Stimulated activated CD8-positive, alpha-beta memory T cell treated with anti-CD3 and anti-CD28 coated beads, Interleukin-4, amount 100 ng/mL, for 24 hours (primary cell): ENCODE measurements at places on chromosomes 4 and X.

DNA sequence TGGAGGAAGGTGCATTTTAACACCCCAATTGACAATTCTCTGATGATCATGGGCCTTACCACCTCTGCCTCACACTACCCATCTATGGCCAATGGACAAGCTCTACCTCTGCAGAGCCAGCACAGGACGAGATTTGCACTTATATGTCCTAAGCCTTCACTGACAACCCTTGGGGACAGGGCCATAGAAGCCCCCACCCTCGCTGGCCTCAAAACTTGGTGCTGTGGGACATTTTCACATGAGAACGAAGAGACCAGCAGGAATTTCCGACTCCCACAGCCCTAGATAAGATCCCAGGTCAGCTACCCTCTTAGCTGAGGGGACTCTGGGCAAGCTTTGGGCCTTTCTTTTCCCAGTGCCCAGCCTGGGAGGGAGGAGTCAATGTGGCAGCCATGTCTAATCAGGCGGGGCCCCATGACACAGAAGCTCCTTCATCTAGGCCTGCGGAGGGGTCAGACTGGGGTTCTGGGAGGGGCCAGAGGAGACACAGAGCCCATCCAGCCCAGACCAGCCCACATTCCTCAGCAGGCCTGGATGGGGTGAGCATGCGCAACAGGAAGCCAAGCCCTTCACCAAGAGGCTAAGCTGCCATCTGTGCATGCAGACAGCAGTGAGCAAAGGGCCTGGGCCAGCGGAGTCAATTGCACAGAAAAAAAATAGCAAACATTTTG is 12.1 kb downstream of the PJA1 start:
- no peak for DNase-seq

DNA sequence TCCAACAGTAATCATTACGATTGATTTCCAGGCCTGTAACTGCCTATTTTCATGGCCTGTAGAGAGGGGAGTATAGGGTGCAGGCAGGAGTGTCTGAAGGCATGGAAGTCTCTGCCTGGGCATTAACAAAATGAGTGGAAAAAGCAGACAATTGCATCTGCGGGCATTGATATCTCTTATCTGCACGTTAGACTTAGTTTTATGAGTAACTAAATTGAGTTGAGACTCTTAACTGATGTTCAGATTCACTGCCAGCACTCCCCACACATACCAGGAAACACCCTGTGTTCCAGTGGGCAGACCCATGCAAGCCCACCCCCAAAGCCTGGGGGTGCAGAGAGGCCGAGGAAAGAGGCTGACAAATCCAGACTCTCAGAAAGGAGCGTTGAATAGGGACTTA is 33.3 kb downstream of the F11 start:
- no peak for DNase-seq

DNA sequence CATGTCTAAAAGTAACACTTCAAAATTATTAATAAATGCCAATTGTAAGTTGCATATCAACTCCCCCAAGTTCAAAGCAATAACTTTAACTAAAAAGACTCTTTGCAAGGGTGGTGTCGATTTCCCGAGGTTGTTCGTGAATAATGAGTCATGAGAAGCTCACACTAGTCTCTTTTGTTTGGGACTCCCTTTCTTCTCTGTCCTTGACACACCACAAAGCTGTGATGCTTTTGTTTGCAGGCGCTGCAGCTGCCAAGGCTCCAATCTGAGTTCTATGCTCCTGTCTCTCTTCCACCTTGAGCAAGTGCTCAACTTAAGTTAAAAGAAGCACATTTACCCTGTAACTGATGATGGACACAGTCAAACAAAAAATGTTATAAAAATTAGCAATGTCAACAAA is 65.9 kb downstream of the FAT1 start:
- no peak for DNase-seq

DNA sequence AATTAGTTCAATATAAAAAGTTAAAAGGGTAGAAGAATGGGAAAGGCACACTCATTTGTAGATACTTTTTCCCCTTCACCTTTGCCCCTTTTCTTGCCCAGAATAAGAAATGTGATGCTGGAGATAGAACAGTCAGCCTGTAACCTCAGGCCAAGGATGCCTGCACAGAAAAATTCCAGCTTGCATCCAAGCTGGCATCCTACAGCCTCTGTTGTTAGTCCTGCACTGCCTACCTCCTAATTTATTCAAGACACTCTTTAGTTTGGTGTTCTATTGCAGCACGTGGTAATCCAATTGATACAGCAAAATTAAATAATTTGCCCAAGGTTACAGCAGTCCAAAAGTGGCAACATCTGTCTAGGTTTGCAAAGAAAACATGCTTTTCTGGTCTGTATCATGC is 9.7 kb upstream of the USO1 start:
- no peak for DNase-seq

DNA sequence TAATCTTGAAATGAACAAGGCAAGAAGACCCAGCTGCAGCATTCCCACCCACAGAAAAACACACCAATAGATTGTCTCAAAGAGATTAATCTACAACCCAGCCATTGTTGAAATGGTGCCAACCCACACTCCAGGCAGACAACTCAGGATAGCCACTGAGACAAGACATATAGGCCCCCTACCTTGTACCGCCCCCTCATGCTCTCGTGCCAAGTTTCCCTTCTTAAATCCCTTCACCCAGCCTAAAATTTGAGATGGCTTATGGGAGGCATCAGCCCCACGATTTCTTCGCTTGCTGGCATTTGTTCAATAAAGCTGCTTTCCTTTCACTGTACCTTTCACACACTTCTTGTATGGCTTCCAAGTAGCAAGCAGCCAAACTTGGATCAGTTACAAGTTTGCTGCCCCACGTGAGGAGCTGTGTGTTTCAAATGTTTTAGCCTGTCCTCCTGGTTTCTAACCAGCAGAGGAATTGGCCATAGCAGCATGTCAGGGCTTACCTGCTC is 1754.1 kb downstream of the C4orf33 start:
- no peak for DNase-seq

DNA sequence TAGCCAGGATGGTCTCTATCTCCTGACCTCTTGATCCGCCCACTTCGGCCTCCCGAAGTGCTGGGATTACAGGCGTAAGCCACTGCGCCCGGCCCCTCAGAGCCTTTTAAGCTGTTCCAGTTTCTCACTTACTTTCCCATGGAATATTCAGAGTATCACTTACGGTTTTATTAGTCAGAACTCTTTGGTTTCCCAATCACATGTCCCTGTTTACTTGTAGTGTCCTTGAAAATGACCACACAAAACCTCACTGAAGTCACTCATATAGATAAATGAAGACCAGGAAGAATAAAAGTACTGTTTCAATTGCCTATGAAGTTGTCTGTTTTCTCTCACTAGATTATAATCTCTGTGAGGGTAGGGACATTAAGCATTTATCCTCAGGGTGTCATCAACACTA is 217.2 kb upstream of the HCCS start:
- no peak for DNase-seq

DNA sequence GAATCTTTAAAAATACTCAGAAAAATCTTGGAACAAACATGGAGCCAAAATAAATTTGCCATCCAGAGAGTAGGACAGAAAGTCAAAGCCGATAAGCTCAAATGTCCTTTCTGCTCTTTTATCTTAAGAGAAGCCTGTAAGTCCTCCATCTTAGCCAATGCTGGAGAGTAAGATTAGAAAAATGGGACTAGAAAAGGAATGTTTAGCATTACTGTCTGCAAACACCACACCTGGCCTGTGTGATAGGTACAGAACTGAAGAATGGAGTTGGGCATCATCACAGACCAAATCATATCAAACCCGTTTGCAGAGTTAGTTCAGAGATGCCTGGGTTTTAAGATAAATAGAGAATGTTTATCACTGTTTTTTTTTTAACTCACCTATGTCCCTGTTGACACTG is 10.5 kb upstream of the SLC39A8 start:
- DNase-seq: no peak

- no peak for DNase-seq
These were observed 75.9 kb upstream of the LSM6 start for GRCh38 chr4:146099585-146099984.

GRCh38 chr4:20266215-20267082 is 14.7 kb downstream of the SLIT2 start:
- no peak for DNase-seq

DNA sequence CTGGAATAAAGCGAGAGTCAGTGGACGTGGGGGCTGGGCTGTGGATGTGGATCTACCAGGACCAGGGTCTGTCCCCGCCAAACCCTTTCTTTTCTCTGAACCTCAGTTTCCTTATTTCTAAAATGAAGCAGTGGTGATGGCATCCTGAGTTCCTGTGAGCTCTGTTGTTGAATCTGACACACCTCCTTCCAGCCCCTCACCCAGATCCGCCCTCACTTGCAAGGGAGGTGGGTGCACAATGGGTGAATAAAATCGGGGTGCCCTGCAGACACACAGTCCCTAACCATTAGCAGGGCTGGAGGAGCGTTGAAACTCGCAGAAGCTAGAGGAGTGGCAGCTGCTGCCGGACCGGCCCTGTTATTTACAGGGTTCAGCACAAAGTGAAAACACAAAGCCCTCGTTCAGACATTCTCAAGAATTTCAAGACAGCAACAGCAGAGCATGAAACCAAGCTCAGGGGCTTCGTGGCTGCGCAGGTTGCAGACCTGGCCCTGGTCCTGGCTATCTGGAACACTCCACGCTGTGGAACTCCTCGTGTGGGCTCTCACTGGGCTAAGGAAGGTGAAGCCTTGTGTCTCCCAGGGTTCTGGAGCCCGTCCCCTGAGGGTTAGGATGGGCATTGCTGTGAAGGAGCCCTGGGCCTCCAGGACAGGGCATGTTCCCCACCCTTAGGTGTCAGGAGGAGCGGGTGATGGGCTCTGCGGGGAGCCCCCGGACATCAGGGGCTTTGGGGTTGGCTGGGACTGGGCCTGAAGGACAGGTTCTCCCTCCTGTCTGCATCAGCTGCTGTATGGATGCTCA is 42.9 kb downstream of the PSAPL1 start:
- no peak for DNase-seq

- no peak for DNase-seq
These were observed 639.8 kb upstream of the DIPK2B start for GRCh38 chrX:45840411-45840950.

DNA sequence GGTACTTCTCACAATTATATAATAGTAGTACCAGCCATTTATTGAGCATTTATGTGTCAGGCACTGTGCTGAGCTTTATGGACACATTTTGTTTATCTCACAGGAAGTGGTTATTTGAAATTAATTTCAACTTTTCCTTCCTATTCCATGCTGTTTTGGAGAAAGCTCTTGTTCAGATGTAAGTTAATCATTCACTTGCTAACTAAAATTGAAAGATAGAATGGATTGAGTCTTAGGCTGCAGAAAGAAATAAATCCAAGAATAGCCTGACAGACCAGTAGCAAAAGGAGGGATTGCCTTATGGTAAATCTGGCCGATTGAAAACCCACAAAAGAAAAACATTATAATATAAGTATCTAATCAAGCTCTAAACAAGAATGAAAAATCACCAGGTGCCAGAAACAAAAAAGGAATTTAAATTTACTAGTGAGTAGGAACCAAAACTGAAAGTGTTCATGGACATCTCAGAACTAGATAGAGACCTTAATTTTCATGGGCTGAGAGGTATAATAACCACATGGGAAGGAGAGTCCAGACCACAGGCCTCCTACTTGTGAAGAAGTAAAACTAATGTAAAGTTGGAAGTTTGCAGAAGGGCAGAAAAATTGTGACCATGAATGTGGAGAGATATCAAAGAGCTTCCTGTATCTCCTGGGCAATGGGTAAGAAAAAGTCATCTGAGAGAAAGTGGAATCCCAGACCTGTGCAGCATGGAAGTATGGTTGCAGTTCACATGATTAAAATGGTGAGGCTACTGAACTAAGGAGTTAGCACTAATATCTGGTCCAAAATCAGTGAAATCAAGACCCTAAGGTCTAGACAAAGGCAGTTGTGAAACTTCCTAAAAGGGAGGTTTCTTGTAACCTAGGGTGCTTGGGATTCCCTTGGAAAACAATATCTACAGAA is 38.0 kb downstream of the RADX start:
- DNase-seq: no peak

DNA sequence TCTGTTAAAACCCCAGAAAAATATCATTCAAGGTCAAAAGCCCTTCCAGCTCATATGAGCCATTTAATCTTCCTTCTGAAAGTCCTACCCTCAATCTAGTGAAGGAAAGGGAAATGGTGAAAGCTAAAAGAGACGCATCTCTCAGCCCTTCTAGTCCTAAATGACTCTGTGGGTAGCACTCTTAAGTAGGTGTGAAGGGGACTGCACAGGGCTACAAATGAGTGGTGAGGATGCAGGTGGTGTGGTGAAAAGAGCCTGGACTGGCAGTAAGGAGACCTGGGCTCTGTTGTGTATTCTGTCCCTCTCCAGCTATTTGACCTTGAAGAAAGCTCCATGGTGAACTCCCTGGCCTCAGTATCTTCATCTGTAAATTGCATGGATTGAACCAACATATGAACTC is 671.8 kb upstream of the DIPK2B start:
- no peak for DNase-seq

DNA sequence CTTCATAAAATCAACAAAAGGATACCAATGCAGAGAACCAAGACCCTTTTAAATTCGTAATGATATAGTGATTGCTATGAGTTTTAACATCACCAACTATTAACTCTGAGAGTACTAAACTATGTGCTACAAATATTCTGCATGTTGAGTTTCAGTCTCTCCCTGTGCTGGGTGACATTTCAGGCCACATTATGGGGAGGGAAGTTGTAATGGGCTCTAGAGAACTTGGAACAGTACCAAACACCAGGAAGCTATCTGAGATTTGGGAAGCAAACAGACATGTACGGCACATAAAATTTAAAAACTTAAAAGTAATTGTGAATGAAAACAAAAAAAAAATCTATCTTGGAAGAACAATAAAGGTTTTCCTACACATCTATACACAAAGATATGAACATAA is 59.6 kb upstream of the PRSS48 start:
- no peak for DNase-seq

DNA sequence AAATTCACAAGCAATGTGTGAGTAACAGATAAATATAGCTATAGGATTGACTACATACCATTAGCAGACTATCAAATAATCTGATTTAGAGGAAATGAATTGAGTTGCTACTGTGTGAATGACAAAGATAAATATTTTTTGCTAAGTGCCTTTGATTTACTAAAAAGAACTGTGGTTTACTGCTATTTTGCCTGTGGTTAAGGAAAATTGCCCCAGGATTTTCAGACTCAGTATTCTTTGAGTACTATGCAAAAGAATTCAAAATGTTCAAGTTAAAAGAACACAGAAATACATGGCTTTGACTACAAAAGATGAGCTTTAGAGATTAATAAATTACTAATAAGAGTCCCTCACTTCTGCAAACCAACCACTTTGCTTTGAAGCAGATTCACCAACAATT is 853.8 kb downstream of the ADGRL3 start:
- no peak for DNase-seq
